Activated CD4-positive, alpha-beta T cell treated with anti-CD3 and anti-CD28 coated beads for 36 hours (primary cell): ENCODE measurements at places on chromosomes 11 and 22. TPM values are rescaled to one million over a fixed set of nuclear protein-coding genes. Genes with fewer than 3 reads are reported as not detected.

Gene HBB
- total RNA-seq, result not detected

Gene CHST1
- total RNA-seq, result 0.12 TPM

Gene NCAPD3
- total RNA-seq, result 92.1 TPM

- no peaks in the 10 kb centered on the region for H3K4me1 ChIP-seq
- H3K4me3 ChIP-seq, result no peak overlapping the region
- DNase-seq, result no peak
- peaks cover 4% of the 10 kb centered on the region for H3K27me3 ChIP-seq
- no peak overlapping the region for H3K27ac ChIP-seq
These were observed 42.0 kb upstream of the CARD18 start for GRCh38 chr11:105181521-105181920.

Gene TRPC6
- total RNA-seq, result not detected

GRCh38 chr11:2930704-2931419 lies 1.6 kb upstream of the PHLDA2 start:
- H3K36me3 ChIP-seq, result no peaks in the 10 kb centered on the region
- peak overlapping the region; percentile 47 for H3K27ac ChIP-seq
- peak; percentile 80 for DNase-seq
- H3K4me1 ChIP-seq, result peaks cover 27% of the 10 kb centered on the region
- H3K4me3 ChIP-seq, result peak overlapping the region; percentile 61

DNA sequence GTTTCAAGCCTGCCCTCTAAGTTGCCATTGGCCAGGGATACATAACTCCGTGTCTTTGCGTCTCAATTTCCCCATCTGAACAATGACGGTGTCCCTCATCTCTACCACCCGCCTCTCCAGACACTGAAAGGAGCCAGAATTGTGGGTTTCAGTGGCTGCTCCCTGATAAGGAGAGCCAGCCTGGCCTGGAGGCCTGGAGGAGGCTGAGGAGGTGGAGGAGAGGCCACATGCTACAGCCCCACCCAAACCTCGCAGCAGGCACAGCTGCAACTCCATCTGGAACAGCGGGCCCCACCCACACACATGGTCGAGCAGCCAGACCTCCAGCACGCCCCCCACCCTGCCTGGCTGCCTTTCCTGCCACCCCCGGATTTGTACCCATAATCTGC lies 34.4 kb upstream of the CD82 start:
- H3K4me3 ChIP-seq, result no peak overlapping the region
- H3K36me3 ChIP-seq, result no peaks in the 10 kb centered on the region
- H3K27ac ChIP-seq, result peak overlapping the region; percentile 86
- H3K4me1 ChIP-seq, result peaks cover 33% of the 10 kb centered on the region
